Posterior cingulate gyrus (tissue), 11 donors: ENCODE measurements at places on chromosomes 7 and 10.

DNA sequence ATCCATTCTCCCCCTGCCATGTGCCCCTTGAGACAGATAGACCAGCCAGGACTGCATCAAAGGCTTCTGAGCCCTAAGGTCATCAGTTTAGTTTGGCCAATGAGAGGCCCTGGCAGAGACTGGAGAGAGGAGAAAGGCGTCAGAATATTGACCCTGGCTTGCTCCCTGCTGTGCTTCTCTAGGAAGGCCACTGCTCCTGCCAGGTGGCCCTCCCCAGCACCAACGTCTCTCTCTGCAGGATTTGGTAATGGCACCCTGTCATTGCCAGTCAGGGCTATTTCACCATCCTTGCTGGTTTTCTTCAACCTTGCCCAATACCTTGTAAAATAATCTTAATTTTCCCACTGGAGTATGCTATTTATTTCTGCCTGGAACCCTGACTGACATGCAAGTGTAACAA is 38.8 kb upstream of the ZRANB1 start:
- no peak for DNase-seq

DNA sequence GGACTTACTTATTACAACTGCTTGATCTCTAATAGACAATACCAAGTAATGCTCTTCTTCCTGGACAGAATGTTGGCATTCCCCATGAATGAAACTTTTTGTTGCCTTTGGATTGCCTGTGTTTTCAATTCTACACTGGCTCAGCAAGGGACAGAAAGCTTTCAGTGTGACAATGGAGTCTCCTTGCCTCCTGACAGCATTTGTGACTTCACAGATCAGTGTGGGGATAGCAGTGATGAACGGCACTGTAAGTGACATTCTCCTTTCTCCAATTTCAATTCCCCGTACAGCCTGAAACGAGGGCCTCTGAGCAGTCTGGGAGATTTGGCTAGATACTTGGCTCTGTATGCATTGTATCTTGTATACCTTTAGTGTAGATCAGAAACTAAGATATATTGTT is 290 bp downstream of the MALRD1 start:
- no peak for DNase-seq

- no peak for DNase-seq
Observed at GRCh38 chr10:68423522-68423921, 16.4 kb upstream of the RUFY2 start.

GRCh38 chr7:45080265-45080957 is 8.4 kb downstream of the NACAD start:
- DNase-seq = peak; percentile 80

DNA sequence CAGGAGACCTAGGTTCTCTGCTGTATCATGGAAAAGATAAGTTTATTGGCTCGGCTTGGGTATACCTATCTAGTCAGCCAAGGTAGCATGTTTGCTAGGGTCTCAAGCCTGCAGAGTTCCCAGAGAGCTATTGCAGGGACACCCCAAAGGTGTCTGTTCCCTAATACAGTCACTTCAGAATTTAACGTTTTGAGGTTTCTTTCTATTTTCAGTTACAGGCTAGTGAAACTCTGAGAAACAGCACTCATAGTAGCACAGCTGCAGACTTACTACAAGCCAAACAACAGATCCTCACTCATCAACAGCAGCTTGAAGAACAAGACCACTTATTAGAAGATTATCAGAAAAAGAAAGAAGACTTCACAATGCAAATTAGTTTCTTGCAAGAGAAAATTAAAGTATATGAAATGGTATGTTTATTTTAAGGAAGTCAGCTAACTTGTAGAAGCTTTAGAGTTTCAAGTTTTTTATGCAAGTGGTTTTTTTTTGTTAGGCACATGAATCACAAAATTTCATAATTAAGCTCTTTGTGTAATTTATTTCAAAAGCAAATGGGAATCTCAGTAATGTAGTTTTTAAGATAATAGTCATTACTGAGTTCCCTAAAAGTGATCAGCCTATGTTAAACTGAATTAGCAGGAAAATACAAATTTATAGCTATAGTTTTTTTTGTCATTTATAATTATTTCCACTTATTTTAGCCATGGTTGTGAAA is 54.9 kb downstream of the AKAP9 start:
- DNase-seq = no peak

GRCh38 chr7:66143876-66144332 is 29.3 kb downstream of the CRCP start:
- DNase-seq = no peak

GRCh38 chr10:12588091-12588860 is 238.9 kb downstream of the CAMK1D start:
- no peak for DNase-seq

- DNase-seq = no peak
Observed at GRCh38 chr10:1187855-1188557, 131.8 kb downstream of the WDR37 start.

- no peak for DNase-seq
Observed at GRCh38 chr10:31647861-31648260, 280.8 kb downstream of the ARHGAP12 start.

- DNase-seq = no peak
Observed at GRCh38 chr7:70457883-70458680, 673.9 kb upstream of the GALNT17 start.

DNA sequence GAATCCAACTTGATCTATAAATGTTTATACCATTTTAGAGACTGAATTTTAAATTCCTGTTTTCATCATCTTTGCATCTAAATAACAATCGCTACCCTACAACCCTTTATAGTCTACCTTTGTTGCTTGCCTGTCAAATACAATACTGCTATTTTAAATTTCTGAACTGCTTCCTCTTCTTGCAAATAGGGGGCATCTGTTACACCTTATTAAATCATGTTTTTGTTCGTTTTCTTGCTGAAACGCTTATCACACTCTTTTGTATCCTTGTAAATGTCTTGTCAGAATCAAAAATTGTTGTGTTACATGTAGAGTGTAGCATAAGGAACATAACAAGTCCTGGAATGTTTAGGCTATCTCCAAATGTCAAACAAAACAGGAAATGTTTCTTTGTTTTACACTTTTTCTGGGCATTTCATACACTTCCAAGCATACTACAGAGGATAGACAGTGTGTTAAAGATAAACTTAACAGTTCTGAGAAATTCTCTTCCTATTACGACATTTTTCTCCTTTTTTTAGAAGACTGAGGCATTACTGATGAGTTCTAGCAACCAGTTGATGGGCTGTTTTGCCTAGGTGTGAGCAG is 281.3 kb downstream of the GPR158 start:
- no peak for DNase-seq

DNA sequence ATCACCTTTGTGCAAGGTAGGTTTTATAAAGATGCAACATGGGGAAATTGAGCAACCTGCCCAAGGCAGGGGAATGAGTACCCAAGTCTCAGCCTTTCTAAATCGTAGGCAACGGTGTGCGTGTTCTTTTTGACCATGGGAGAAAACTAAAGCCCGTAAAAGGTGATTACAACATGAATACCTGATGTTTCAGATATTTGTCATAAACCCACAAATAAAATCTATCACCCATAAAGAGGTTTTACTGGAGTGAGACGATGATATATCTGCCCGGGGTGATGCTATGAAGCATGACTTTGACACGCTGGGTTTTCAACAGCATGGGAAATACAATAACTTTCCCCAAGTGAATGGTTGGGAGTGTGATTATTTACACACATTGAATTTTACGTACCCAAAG is 406.3 kb upstream of the KLF6 start:
- no peak for DNase-seq

- no peak for DNase-seq
Observed at GRCh38 chr7:155856656-155857055, 44.4 kb upstream of the SHH start.

DNA sequence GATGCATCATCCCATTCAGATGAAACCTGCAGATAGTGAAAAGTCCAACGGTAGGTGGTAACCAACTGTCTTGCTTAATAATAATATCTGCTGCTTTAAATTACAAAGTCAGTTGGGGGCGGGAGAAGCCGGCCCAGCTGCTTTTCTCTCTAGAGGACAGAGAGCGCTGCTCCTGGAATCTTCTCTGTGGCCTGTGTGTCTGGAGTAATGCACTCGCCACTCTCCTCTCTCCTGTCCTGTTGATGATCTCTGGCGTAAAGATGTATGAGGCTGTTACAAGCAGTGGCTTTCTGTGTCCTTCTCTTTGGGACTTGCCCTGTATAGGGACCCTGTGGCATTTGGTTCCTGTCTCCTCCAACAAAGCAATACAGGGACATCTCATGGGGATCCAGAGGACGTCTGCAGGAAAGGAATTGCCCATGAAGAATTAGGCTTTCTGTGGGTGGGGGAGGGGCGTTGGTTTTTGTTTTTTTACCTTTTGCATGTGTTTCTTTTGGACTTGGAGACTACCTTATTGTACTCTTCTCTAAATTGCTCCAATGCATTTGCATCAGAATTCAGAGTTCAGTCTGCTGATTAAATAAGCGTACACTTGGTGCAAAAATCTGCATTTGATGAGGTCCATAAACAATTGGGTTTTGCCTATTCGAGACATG is 231.6 kb downstream of the CELF2 start:
- no peak for DNase-seq

- DNase-seq = no peak
Observed at GRCh38 chr7:133196856-133197612, 55.8 kb upstream of the EXOC4 start.

DNA sequence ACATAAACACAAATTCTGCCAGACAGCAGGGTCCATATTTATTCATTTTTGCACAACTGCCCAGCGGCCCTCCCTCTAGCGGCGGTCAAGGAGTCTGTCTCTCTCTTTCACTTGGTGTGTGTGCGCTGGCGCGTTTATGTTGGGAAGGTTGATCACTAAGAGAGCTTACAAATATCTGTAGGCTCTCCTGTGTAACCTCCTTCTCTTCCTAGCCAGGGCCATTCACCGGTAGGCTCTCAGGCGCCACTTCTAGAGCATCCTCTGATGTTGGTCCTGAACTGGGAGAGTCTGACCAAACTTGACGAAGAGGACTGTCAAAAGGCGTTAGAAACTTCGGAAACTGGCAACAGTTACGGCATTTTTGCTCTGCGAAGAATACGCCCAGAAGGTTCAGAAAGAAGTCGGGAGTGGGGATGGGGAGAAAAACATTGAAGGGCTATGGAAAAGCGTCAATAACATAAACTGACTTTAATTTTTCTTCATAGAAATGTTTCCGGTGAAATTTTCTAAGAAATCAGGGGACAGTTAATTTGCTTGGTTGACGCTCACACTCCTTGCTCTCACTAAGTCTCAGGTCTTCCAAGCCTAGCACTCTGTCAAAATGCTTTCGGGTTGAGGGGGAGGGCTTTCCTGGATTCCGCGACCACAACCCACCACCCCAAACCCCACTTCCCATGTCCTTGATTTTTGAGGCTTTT is 731.1 kb downstream of the ZWINT start:
- peak; percentile 78 for DNase-seq

- DNase-seq = no peak
Observed at GRCh38 chr7:156028521-156028920, 216.3 kb upstream of the SHH start.

- no peak for DNase-seq
Observed at GRCh38 chr7:110898516-110898915, 192.4 kb upstream of the LRRN3 start.

- peak; percentile 31 for DNase-seq
Observed at GRCh38 chr10:122911889-122912484, 1.6 kb downstream of the FAM24A start.

DNA sequence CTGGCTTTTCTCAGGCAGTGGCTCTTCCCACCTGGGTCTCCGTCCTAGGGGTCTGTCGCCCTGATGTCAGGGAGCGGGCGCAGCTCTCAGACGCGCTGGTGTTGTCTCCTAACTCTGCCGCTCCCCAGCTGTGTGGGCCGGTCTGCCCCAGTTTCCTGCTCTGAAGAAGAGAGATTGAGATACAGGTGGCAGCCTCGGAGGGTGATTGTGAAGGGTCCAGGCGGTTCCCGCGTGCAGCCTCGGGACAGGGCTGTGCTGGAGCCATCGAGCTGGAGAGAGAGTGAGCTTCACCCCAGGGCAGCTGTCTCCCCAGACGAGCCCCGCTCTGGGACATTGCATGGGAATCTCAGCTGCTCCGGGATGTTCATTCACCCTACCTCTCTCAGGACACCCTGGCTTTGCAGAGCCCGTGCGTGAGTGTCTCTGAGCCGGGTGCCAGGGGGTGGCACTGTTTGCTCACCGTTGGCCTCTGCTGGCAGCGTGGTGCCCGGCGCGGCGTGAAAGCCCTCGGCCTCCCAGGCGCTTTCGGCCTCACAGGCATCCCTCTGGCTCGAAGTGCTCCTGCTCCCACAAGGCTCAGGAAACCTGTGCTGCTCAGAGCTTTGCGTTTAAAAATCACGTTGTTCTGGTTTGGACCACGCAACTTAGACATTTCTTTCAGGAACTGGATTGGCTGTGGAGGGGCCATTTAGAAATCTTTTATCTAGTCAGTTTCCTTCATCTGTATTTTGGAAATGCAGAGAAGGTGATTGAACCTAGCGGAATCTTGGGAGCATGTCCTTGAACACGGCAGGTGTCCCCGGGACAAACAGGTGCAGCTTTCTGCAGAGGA is 33.8 kb upstream of the ZFAND2A start:
- DNase-seq = peak; percentile 70

GRCh38 chr10:24642921-24643678 is 80.6 kb downstream of the ARHGAP21 start:
- DNase-seq = no peak

- DNase-seq = no peak
Observed at GRCh38 chr7:135958173-135958572, 19.0 kb downstream of the MTPN start.

- DNase-seq = no peak
Observed at GRCh38 chr7:44377681-44378421, 52.5 kb upstream of the CAMK2B start.

DNA sequence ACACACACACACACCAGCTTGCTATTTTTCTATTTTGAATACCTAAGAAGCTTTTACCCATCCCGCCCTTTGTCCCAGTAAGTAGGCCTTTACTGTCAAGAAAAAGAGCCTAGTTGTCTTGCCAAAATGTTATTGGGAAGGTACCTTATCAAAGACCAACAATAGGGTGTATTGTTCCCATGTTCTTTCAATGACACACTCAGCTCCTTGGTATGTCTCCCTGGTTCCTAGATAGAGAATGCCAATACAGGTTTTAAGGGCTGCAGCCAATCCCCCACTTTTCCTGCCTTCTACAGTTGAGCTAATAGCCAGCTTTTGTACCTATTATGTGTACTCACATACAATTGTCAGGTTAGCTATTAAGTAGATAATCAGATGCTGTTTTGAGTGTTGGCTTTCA is 92.0 kb upstream of the LRRTM3 start:
- no peak for DNase-seq

GRCh38 chr7:123351516-123352505 is 152.0 kb upstream of the SLC13A1 start:
- DNase-seq = no peak

- no peak for DNase-seq
Observed at GRCh38 chr10:75358835-75359421, 42.6 kb downstream of the ZNF503 start.

- peak; percentile 64 for DNase-seq
Observed at GRCh38 chr7:150323682-150324372, 482 bp upstream of the ACTR3C start.

DNA sequence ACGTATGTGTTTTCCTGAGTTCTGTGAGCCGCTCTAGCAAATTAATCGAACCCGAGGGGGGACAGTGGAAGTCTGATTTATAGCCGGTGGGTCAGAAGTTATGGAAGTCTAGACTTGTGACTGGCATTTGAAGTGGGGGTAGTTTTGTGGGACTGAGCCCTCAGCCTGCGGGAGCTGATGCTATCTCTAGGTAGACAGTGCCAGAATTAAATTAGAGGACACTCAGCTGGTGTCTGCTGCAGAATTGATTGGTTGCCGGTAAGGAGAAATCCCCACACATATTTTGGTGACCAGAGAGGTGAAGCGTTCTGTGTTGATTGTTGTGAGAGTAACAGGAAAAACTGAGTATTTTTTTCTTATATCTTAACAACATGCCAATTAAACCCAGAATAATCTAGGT is 143.8 kb upstream of the ADCY1 start:
- DNase-seq = no peak
